Activated naive CD8-positive, alpha-beta T cell treated with anti-CD3 and anti-CD28 coated beads for 36 hours (primary cell): ENCODE measurements at places on chromosomes 2 and 18. TPM values are rescaled to one million over a fixed set of nuclear protein-coding genes. Genes with fewer than 3 reads are reported as not detected.

The FAM161A gene
- 6.0 TPM for total RNA-seq

- DNase-seq: peak; percentile 87
These were observed 25.4 kb upstream of the OTOF start for GRCh38 chr2:26503231-26503880.

The ATOH8 gene
- not detected for total RNA-seq

DNA sequence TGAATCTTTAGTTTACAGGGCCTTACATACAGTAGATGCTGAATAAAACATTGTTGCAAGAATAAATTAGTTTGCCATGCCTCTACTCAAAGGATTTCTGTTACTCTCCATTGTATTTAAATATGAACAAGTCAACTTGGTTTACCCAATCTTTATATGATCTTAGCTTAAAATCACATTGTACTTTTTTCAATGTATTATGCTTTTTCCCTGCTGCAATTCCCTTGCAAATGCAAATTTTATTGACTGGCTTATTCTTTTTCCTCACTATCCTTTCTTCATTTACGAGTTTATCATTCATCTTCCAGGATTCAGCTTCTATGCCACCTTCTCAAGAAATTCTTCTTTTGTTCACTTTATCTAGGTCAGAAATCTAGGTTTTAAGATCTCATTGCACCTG is 571.4 kb upstream of the ZNF804A start:
- DNase-seq: no peak

DNA sequence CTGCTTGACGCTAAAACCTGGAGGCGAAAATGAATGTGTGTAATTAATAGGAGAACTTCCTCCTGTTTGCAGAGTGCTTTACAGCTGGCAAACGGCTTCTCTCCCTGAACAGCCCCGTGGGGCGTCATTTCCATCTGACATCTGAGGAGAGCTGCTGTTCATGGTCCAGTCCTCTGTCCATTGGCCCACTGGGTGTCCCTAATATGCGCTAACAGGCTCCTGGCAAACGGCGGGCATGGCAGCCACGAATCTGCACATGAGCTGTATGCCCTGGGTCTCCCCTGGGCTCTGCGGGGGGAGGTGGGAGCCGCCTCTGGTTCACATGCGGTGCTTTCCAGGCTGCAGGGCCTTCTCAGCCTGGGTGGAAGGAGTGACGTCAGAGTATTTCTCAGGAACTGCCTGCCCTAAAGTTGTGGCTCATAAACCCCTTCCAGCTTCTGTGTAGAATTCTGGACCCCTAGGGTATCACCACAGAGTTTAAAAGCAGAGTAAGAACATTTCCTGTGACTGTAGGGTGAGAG is 73.2 kb downstream of the LRRFIP1 start:
- peak; percentile 83 for DNase-seq

GRCh38 chr2:173171924-173172643 is 96.4 kb downstream of the MAP3K20 start:
- no peak for DNase-seq

DNA sequence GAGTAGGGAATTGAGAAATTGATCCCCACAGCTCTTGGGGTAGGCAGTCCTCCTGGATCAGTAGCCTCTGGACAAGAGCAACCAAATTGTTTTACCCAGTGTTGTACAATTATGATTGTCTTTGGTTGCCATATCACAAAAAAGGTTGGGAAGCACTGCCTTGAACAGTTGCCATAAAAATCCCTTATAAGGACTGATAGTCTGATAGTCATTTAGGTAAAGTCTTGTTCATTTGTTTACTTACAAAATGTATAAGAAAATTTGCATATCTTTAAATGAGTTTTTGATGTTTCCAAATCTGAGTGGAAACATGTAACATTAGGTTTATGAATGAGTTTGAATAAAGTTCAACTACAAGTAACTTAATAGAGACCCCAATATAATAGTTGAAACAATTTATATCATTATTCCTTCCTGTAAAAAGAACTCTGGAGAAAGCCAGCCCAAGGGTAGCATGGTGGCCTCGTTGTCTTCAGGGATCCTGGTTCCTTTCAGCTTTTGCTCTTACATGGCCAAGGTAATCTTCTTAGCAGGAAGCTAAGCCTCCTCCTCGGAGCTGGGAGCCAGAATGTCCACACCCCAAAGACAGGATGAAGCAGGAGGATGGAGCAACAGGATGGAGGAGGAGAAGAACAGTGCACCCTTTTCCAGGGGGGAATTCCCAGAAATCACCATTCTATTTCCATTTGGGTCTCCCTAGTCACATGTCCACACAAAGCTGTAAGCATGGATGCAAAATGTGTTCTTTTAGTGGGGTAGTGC is 35.7 kb upstream of the NEMP2 start:
- no peak for DNase-seq

DNA sequence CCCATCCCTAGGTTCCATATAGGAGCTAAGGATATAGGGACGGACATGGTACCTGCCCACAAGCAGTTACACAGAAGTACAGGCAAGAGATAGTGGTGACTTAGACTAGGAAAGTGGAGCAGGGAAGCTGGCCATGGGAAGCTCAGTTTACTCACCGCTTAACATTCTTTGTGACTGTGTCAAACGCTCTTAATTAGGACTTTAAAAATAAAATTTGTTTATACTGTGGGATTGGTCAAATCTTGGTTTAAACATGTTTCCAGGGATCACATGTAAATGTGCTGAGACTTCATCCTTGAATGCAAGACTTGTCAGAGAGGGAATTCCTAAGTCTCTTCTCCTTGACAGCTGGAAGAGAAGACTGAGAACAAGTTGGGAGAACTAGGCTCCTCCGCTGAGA is 107.3 kb downstream of the MTCL1 start:
- DNase-seq: no peak

DNA sequence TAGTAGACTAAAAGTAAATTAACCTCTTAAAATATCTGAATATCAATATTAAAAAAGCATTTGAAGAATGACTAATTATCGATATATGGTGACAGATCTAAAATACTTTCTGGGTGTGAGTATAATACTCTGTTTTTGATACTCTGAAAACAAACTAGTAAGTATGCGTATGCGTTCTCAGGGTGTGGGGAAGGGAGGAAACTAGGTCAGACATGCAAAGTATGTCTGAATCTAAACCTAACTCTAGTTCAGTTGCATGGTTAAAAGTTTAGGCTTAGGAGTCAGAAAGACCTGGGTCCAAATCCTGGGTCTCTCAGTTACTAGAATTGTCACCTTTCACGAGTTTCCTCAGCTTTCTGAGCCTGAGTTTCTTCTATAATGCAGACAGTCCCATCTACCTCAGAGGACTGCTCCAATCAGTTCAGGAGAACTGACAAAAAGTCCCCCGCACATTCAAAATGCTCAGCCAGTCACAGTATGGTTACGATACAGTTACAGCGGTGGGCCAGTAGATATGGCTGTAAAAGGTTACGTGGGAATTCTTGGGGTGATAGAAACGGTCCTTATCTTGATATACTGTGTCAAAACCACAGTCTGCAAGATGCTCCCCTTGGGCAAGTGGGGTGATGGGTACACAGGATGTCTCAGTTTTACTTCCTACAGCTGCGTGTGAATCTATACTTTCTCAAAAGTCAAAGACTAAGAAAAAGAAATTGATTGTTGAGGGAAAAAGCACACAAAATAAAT is 29.2 kb downstream of the UNC50 start:
- peak; percentile 27 for DNase-seq

The ANO7 gene
- 3.4 TPM for total RNA-seq

The INO80C gene
- total RNA-seq: 39.4 TPM

The ALPP gene
- not detected for total RNA-seq

GRCh38 chr2:30237966-30238800 is 6.8 kb downstream of the LBH start:
- DNase-seq: no peak

The TFPI gene
- total RNA-seq: not detected
